ENCODE measurements at places on chromosomes 16 and 17.

- no peak for DNase-seq
These were observed 102.5 kb upstream of the CLEC3A start for GRCh38 chr16:77919761-77920415.

DNA sequence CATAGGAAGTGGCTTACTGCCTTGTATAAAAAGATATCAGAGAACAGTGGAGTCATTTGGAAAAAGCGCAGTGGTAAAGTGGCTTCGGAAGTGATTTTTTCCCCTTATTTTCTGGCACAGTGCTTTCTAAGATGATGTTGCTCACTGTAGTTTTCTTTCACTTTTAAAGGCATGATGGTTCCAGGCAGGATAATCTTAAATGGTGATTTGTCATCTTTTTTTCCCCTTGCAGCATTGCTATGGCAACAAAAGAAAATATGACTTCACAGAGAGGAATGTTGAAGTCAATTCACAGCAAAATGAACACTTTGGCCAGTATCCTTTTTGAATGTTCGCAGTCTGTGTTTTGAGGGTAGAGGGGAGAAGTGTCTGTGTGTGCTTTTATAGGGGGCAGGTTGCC lies 42.5 kb downstream of the GOSR1 start:
- DNase-seq, result no peak

DNA sequence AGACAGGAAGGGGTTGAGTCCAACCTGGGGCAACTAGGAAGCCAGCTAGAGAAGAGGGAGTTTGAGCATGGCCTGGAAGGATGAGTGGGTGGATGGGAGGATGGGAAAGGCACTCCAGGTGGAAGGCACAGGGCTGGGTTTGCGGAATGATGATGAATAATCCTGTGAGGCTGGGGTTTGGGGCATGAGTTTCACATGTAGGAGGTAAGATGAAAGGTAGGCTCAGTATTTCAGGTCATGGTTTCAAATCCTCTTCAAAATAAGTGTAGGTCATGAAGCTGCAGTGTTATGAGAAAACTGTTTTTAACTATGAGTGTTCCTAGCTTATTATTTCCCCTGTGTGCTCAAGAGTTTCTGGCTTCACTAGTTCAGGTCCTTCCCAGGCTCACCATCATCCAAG lies 130.3 kb downstream of the SKAP1 start:
- DNase-seq, result no peak

- DNase-seq, result peak; percentile 79
These were observed 64.3 kb downstream of the PGS1 start for GRCh38 chr17:78442648-78443218.

DNA sequence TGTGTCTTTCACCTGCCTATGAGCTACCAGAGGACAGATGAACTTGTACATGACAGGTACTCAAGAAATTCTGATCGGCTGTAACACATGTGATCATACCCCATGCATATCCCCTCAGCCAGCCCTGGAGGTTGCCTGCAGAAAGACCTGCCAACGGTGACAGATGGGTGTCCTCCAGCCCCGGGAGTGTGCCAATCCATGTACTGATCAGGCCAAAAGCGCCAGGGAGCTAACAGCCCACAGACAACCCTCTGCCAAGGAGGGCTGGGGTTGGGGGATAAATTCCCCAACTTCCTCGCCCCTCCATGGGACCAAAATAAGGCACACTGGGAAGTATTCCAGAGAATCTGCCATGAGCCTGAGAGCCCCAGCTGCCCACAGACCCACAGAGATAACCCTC lies 189.4 kb downstream of the CCT6B start:
- no peak for DNase-seq

- peak; percentile 90 for DNase-seq
These were observed 41.1 kb upstream of the KLHDC4 start for GRCh38 chr16:87806641-87807546.

DNA sequence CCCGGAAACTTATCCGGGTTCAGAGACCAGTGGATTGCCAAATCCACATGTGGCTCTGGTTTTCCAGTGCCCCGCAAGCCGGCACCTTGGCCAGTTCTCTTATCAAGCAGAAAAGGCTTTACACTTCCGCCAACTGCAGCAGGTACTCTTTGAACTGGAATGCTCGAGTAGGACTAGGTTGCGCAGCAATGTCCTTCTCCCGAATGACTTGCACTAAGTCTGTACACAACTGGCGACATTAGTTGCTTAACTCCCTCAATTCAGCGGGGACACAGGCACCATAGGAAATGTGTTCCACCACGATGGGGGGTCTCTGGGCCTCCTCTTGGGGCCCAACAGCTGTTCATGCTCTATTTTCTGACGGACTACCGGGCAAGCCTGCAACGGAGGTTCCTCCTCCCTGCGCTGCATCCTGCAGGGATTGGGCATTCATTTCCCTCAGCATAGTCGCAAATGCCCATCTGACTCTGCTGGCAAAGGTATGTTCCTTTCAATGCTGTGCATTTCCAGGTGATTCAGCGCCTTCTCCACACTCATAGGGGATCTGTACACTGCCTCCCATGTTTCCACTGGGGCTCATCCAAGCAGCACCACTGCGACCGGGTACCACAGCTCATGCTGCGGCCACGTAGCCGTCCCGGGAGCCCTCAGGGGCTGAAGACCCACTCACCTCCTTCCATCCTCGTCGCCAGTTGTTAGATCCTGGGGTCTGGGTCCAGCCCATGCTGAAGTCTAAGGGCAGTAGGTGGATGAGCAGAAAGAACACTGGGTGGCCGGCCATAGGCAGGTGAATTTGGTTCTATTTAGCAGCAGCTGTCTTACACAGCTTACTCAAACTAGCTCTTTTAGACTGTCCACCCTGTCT lies 34.2 kb upstream of the APPBP2 start:
- DNase-seq, result no peak

- no peak for DNase-seq
These were observed 1.7 kb downstream of the MAP3K3 start for GRCh38 chr17:63623786-63624530.

DNA sequence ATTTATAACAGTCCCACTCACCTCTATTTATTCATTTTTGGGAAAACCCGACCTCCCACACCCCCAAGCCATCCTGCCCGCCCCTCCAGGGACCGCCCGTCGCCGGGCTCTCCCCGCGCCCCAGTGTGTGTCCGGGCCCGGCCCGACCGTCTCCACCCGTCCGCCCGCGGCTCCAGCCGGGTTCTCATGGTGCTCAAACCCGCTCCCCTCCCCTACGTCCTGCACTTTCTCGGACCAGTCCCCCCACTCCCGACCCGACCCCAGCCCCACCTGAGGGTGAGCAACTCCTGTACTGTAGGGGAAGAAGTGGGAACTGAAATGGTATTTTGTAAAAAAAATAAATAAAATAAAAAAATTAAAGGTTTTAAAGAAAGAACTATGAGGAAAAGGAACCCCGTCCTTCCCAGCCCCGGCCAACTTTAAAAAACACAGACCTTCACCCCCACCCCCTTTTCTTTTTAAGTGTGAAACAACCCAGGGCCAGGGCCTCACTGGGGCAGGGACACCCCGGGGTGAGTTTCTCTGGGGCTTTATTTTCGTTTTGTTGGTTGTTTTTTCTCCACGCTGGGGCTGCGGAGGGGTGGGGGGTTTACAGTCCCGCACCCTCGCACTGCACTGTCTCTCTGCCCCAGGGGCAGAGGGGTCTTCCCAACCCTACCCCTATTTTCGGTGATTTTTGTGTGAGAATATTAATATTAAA lies 638 bp upstream of the TMEM88 start:
- DNase-seq, result no peak

DNA sequence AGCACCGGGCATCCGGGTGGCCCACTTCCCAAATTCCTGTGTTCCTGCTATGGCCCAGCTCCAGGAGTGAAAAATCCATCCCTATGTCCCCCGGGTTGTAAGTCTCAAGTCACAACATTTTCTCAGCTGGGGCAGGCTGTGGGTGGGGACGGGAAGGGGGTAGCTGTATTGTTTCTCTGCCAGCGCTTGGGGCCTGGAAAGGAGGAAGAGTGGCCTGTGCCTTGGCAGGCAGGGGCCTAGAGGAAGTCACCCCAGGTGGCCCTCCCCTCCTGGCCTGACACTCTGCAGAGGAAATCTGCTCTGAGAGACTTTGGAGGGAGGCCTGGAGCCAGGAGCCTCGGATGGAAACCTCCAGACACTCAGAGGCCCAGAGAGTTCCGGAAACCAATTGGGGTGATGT lies 10.6 kb upstream of the SCN4A start:
- peak; percentile 76 for DNase-seq

DNA sequence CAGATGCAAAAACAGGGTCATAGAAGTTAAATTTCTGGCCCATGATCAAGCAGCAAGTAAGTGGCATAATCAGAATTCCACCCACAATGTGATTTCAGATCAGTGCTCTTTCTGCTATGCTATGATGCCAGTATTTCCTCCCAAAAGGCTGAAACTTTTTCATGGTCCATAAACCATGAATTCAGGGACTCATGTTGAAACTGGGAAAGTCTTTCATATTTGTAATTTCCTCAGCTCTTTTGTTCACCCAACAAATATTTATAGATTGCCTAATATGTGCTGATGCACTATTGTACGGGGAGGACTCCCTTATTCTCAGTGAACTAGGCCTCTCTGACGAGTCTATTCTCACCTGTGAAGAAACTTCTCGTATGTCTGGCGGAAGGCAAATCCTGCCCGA lies 156.3 kb downstream of the MYO1D start:
- no peak for DNase-seq

GRCh38 chr16:53752560-53752959 lies 48.6 kb downstream of the FTO start:
- no peak for DNase-seq

DNA sequence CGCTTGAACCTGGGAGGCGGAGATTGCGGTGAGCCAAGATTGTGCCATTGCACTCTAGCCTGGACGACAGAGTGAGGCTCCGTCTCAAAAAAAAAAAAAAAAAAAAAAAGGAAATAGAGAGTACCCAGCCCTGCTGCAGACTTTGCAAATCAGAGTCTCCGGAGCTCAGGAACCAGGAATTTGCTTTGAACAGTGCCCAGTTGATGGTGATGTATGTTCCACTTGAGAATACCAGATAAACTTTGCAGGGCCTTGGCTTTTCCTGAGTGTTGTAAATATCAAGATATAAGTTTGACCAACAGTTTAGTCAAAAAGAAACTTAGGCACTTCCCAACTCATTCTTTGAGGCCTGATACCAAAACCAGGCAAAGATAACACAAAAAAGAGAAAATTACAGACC lies 30.6 kb upstream of the MAP3K14 start:
- no peak for DNase-seq

DNA sequence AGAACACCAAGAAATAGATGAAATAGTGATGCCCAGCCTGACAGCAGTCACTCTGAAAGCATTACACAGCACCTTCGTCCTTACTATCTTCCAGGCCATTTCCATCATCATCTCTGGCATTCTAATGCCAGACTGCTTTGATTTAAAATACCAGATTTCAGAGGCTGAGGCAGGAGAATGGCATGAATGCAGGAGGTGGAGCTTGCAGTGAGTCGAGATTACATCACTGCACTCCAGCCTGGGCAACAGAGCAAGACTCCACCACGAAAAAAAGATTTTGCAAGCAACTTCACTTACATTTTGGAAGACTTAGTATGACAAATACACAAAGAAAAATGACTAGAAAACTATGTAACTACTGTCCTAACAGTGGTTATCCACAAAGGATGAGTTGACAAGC lies 244.0 kb downstream of the CPPED1 start:
- DNase-seq, result no peak

DNA sequence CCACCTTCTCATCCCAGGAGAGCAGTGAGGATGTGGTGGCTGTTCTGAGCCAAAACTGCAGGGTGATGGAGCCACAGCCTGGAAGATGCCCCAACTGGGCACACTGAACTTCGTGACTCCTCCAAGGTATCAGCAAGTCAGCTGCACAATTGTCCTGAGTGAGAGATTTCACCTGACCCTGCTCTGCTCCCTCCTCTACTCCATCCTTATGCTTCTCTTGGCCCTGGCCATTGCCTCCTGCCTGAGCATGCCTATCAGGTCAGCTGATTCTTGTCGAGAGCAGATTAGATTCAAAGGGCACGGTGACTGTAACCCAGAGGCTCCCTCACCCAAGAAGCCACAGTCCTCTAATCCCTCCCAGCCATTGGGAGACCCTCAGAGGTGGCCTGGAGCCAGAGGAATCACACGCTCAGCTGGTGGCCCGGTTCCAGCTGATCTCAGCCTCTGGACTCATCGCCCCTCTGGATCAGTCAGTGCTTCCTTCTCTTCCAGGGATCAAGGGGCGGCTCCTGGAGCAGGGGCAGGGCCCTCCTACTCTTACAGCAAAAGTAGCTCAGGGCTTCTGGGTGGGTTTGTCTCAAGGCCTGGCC lies 7.0 kb upstream of the CYB561 start:
- no peak for DNase-seq

DNA sequence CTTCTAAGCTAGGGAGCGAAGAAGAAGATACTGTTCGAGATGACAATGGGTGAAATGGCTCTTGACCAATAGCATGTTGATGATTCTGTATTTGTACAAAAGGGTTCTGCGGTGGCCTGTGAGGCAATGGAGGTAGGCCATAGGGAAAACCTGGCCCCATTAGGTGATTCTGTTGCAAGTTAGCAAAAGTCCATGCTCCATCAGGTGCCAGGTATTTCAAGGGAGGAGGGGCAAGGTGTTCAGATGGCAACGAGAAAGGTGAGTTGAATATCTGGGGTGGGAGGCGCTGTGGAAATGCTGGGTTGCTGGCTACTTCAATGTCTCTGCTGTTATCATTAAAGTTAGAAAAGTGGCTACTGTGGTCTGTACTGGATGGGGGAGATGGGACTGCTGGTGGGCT lies 62.8 kb downstream of the CACNG1 start:
- no peak for DNase-seq

DNA sequence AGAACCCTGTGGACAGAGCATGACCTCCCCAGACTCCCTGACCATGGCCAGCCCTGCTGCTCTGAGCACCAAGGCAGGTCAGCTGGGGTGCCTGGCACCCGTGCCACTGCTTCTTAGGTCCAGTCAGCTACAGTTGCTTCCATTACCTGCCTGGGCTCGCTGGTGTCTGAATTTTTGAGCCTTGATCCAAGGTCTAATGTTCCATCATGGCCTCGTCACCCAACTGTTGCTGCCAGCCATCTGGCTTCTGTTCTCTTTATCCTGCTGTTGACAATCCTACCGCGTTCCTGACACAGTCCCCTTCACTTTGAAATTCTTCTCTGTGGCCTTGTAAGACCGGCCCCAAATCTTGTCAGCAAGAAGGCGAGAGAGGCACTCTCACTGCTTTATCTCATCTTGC lies 16.7 kb downstream of the GLYR1 start:
- DNase-seq, result no peak

DNA sequence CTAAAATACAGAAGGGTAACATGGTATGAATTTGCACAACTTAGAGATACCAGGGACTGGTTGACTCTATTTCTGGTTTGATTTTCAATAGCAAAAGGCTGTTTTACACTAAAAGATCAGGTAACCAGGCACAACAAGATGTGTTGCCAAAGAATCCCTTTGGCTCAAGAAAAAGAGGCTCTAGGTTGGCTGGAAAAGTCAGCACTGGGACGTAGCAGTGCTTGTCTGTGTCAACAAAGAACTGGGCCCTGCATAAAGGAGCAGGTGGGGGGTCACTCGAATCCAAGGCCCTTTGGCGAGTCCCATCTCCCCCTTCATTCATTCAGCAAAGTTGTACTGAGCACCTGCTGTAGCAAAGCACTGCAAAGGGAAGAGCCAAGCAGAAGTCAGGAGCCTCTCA lies 18.4 kb downstream of the SDR42E1 start:
- no peak for DNase-seq

Measured in common myeloid progenitor, CD34-positive (primary cell).